ENCODE measurements at places on chromosomes 3 and 15.

- DNase-seq, result no peak
Observed at GRCh38 chr3:178709051-178709450, 172.8 kb downstream of the KCNMB2 start.

GRCh38 chr3:64098670-64099069 lies 75.4 kb upstream of the PSMD6 start:
- DNase-seq, result no peak

GRCh38 chr3:191523148-191523547 lies 62.2 kb downstream of the PYDC2 start:
- DNase-seq, result no peak

- DNase-seq, result no peak
Observed at GRCh38 chr3:128152419-128153155, 694 bp upstream of the EEFSEC start.

- no peak for DNase-seq
Observed at GRCh38 chr3:168991803-168992202, 671.7 kb downstream of the MECOM start.

DNA sequence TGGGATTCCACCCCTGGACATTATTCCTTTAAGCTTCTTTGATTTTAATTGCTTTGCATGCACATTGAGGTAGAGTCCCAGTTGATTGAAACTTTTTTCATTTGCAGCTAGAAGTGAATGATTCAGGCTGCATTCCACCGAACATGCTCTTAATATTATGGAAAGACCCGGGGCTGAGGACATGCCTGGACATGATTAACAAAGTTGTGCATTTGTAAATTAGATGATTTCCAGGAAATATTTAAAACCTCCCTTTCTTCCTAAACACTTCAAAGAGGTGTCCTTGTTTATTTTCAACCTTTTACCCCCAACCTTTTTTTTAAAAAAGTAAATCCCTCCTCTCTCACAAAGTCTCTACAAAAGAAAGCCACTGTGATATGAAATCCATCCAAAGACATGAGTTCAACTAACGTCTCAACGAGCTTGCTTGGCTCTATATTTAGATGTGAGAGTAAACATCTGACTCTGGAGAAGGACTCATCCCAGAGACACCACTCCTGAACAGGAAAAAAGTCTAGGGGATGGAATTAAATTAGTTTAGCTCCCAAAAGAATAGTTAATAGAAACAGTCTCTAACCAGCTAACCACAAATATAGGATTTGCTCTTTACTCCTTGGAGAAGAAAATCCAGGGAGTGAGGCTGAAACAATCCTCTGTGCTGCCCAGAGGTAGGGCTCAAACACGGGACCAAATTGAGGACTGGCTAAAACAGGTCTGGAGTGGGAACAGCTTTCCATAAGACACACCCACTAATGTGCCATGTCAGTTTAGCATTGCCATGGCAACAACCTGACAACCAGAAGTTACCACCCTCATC lies 83.1 kb downstream of the XXYLT1 start:
- peak; percentile 39 for DNase-seq

GRCh38 chr3:73697020-73697419 lies 72.3 kb upstream of the PDZRN3 start:
- DNase-seq, result no peak

- DNase-seq, result no peak
Observed at GRCh38 chr15:72235298-72235697, 4.3 kb upstream of the PKM start.

- no peak for DNase-seq
Observed at GRCh38 chr15:92787116-92787515, 113.0 kb upstream of the CHD2 start.

- DNase-seq, result no peak
Observed at GRCh38 chr3:129445471-129445870, 5.4 kb downstream of the IFT122 start.

GRCh38 chr3:192494174-192494573 lies 233.2 kb downstream of the FGF12 start:
- DNase-seq, result no peak

DNA sequence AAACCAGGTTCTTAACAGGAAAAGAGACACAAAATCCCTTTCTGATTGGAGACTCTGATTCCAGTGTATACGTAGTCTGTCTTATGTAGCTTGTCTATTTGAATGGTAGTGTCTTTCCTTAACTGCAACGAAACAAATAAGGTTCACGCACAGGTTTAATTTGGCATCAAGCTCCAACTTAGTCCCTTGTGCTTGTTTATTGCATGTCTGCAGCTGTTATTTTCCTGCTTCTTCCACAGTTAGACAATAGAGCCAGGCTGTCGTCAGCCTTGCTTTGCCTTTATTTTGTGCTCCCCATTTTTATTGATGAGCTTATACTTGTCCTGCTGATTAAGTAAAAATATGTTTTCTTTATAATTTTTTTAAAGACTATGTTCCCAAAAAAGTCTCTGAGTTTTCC lies 152.7 kb upstream of the CDIN1 start:
- DNase-seq, result no peak

DNA sequence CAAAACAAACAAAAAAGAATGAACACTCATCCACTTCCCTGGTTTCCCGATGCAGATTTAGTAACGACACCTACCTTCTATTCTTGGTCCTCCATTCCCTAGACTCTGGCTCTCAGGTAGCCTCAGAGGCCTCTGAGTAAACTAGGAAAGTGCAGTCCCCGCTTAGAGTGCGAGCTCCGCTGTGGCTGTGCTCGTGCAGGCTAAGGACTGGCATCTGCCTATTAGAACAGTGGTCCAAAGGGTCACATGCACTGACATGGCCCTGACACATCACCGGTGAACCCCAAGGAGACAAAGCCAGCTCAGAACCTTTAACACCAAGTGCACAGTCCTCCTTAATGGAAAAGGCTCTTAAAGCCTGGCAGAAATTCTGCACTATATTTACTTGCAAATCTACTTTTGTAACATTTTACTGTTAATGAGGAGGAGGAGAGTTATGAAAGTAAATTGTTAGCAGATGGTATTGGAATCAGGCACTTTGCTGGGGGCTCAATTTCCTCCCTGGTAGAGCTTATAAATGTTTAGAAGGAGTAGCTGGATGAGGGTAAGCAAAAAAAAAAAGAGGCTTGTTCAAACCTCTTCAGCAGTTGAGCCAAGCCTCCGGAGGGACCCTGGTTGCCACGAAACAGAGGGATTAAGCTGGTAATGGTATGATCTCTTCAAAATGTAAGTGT lies 31.1 kb downstream of the VGLL4 start:
- peak; percentile 52 for DNase-seq

DNA sequence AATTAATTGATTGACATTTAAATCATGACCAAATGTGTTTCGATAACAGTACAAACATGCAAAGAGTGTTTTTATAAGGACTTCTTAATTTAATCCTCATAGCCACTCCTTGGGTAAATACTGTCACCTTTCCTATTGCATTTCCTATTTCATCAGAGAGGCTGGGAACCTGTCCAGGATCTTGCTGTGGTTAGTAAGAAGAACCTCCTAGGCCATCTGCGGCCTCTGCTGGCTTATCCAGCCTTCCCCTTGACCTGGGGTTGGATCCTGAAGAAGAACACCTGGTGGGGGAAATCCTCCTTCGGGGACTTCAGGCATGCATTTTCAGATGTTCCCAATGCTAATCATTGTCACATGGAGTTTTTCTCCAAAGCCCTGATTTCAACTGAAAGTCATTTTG lies 25.5 kb downstream of the GLDN start:
- no peak for DNase-seq

DNA sequence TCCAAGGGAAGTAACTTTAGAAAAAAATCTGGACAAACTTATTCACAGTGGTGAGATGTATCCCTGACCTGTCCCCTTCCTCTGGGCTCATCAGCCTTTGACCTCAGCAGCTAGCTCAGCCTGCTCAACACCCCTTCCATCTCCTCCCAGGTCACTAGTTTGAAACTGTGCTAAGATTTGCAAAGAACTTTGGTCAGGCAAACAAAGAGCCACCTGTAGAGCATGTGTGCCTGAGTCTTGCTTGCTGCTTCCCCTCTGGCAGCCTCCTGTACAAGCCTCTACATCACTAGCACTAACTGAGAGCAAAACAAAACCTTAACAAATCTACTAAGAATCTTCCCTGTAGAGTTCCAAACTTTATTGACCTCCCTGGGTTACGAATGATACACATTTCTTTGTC lies 43.9 kb downstream of the NR1I2 start:
- DNase-seq, result no peak

- DNase-seq, result no peak
Observed at GRCh38 chr3:64888165-64888564, 200.4 kb upstream of the ADAMTS9 start.

DNA sequence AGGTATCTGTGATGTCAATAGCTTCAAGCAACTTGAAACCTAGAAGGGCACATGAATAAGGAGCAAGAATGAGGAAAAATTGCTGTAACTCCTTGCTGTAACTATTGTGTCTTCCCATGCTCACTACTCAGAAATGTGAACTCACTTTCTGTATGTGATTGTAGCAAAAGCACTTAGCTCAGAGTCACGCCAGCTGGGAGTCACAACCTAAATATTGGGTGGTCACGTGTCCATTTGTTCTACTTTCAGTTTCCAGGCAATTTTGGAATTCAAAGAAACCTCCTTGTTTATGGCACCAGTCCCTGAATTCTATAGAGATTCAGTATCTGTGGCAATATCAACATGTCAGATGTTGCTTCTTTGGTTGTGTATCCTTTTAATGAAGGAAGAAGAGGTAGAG lies 241.6 kb upstream of the AZI2 start:
- no peak for DNase-seq

- no peak for DNase-seq
Observed at GRCh38 chr15:88232771-88233201, 23.8 kb downstream of the NTRK3 start.

DNA sequence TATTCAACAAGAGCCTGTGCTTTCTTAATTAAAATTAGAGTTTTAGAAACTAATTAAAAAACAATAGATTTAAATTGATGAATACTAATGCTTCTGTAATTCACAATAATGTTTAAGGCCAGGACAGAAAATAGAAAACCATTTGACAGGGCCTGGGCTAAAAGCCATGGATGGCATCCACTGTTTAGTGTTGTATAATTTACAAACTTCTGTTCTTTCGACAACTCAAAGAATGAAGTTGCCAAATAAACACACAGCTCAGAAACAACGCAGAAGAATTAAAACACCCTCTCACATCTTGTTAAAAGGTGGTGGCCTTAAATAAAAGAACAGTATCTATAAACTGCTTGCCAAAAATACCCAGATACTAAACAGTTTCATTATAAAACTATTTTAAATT lies 347.5 kb downstream of the MECOM start:
- no peak for DNase-seq

- DNase-seq, result no peak
Observed at GRCh38 chr3:16707260-16707659, 102.0 kb upstream of the DAZL start.

GRCh38 chr3:164537485-164537884 lies 540.8 kb downstream of the SI start:
- DNase-seq, result no peak

DNA sequence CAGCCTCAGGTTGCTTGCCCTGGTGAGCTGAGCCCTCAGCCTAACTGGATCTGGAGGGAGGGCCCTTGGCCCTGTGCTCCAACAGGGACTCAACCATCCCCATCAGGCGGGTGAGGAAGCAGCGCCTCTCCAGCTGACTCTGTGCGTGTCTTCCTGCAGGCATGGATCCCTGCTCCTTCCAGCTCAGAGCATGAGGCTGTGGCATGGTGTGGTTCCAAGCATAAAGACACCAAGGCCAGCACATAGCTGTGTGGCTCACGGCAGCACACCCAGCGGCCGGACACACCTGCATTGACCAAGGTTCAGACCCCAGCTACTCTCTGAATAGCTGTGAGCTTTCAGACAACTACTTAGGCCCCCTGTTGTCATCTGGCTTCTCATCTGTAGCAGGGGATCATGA lies 131.0 kb upstream of the PLXNA1 start:
- DNase-seq, result no peak

GRCh38 chr15:42908538-42908937 lies 12.0 kb downstream of the TTBK2 start:
- no peak for DNase-seq

GRCh38 chr15:76098685-76099084 lies 38.9 kb downstream of the TMEM266 start:
- DNase-seq, result no peak

DNA sequence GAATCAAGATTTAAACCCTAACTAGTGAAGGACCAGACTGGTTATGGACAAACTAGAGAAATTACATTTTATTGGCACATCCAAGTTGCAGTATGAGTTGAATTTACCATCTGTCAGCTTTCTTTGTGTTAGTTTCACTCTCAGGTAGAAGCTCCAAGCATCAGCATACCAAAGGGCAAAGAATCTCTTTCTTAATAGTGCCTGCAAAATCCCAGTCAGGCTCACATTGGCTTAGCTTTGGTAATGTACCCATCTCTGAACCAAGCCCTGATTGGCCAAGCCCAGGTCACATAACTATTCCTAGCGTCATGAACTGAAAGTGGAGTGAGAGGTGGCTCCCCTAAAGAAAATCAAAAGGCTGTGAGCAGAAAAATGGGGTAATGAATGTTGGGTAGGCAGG lies 66.9 kb downstream of the CCNL1 start:
- DNase-seq, result no peak

DNA sequence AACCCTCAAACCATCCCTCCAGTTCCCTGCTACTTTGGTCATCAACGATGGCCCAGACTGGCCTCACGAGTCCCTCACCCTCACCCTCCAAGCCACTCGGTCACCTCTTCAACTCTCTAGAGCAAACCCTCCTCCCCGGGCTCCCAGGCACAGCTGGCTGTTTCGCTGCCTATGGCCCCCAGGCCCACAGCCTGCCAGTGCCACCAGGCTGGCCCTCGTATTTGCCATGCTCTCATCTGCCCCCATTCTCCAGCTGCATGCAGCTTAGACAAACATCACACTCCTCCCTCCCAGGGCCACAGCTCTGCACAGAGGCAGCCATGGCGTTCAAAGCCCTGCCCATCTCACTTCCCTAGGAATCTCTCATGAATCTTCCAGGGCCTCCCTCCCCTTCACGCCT lies 13.8 kb downstream of the RAB43 start:
- no peak for DNase-seq
